Suppressor macrophage treated with lipopolysaccharide for 1 hour (primary cell): ENCODE measurements at places on chromosomes 2 and 18.

DNA sequence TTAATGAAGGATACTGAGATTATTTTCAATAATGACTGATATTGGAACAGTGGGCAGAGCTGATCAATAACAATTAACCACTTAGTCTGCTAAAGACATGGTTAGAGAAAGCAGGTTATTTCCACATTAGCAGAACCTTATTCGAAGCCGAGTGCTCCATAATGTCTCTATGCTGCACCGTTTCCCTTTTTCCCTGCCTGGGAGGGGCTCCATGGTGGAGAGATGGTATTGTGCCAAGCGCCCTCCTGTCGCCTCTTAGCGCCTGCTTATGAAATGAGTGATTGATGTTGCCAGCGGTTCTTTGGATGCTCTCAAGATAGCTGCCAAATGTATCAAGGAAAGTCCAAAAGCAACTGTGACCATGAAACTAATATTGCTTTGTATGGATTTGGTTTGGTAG is 34.6 kb upstream of the INSIG2 start:
- no peak for DNase-seq

GRCh38 chr2:241000831-241001321 is 2.5 kb downstream of the SNED1 start:
- DNase-seq, result no peak

DNA sequence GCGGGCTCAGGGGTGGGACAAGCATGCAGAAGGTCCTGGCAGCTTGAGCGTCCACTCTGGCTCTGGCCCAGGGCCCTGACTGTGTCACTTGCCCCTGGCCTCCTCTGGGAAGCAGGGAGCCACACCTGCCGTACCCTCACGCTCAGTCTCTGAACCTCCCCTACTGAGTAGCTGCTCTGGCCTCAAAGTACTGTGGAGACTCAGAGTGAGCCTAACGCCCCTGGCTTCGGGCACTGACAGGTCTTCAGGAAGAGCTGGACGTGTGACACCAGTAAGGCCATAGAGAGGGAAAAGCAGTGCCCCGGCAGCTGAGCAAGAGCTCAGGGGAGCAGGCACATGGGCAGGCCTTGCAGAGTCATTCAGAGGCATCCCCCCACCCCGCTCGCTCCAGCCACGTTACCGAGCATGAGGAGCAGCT is 73.3 kb downstream of the SFXN5 start:
- no peak for DNase-seq

DNA sequence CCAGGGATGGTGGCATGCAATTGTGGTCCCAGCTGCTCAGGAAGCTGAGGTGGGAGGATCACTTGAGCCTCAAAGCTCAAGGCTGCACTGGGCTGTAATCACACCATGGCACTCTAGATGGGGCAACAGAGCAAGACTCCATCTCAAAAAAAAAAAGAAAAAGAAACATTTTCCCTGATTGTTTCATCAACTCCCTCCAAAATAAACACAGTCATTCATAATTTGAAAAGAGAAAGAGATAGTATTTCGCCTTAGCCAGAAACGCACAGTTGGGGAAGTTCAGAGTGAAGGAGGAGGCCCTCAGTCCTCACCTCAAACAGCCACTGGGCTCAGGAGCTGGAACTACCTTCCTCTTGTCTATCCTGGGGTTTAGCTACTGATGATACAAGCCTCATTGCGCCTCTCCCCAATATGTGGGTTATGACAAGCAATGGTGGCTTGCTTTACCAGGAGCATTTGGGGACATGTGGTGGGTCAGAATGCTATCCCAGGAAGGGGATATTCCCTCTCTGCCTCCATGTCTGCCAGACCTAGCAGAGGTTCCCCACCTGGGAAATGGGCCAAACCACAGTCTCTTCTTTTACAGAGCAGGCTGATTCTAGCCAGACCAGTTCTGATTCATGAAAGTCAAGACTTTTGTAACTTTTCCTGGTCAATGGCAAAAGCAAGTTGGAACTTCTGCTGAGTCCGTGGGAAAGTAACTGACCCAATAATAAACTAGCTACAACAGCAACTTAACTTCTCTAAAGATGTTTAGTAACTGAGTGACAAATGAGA is 22.2 kb upstream of the TMEM87B start:
- DNase-seq, result peak; percentile 92

DNA sequence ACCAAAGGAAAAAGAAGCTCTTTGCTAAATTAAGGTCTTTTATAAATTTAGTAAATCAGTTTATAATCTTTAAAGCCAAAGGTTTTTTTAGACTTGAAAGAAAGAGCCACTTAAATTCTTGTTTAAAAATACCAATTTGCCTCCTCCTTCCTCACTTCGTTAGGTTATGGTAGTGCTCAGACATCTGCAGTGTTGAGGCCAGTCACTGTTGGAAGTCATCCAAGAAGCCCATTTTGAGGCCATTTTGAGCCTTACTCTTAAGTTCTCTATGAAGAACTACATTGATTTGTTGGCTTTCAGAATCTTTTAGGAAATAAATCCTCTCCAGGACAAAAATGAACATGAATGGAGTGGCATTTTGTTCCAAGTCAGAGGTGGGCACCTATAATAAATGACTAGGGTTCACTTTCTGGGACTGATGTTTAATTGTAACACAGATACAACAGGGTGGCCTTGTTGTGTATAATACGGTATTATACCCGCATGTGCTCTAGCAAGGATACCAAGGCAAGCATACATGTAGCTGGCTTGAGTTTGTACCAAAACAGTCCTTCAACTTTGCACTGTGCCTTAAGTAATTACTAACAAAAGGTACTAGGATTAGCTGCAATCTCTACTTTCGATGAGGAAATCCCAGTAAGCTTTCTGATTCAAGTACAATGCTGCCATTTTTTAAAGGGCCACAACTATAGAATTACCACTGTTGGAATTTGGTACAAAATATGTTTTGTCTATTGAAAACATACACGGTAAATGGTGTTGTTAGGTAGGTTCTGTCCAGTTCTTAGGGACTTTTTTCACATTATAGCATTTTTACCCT is 22.8 kb downstream of the SLC66A3 start:
- no peak for DNase-seq

GRCh38 chr2:124180635-124181034 is 155.5 kb downstream of the CNTNAP5 start:
- no peak for DNase-seq

DNA sequence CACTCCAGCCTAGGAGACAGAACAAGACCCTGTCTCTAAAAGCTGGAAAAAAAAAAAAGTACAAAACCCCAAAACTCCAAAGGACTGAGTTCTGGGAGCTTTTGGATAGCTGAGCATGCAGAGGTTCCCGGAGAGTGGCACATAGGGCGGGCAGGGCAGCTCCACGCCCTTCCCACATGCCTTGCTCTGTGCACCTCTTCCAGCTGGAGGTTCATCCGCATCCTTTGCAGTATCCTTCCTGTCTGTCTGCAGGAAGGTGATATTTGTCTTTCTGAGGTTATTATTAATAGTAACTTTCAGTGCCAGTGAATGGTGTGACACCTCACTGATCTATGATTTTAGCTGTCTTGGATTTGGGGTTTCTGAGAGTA is 70.2 kb downstream of the INPP4A start:
- DNase-seq, result no peak

GRCh38 chr2:135175177-135175576 is 123.1 kb downstream of the RAB3GAP1 start:
- DNase-seq, result no peak

DNA sequence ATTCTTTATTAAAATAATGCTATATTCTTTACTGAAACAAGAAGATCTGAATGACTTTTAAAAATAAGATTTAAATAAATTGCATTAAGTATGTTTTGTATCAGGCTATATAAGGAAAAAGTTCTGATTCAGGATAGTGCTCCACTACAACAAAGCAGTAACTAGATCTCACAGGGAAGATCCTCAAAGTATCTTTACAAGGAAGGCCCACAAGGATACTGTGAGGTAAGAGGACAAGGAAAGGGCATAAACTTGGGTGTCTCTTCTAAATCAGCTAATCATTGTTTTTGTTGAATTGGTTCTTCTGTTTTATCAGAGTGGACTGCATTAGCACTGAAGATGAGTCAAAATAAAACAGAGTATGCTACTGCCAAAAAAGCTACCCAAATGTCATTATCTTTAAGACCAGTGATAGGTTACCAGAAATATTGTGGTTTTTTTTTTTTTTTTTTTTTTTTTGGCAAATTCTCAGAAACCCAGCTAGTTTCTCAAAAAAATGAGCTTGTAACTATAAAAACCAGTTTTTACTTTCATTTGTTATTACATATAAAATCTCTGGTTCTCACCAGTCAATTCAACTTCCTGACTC is 160.9 kb downstream of the BAZ2B start:
- no peak for DNase-seq

- DNase-seq, result peak; percentile 26
Observed at GRCh38 chr2:138626148-138626547, 124.6 kb downstream of the SPOPL start.

DNA sequence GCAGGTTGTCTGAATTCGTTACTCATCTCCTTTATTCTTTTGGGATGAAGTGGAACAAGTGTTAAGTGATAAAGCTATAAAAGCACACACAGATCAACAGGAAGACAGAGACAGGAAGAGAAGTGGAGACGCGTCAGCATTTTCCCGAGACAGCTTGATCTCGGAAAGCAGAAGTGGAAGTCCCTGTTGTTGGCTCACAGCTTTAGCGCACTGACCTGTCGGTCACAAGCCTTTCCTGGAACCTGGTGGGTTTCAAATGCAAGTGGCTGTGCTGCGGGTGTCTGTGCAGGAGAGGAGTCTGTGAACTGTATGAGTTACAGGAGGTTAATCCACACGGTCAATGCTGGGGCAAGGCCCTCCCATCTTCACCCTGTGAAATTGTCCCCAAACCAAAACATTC is 116.6 kb upstream of the PELI1 start:
- peak; percentile 92 for DNase-seq

DNA sequence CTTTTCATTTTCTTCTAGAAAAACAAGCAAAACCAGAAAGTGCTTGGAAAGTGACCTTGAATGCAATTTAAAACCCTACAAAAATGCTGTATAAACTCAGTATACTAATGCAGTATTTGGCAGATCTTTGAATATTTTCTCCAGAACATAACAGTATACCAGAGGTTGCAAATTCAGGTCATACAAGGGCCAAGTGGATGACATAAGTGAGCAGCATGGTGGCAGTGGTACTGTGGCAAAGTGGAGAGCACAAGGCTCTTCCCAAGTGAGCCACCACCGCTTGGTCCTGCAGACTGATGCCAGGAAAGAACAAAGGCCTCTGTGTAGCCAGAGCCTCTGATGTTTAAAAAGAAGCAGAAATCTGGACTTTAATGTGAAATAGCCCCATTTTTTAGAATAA is 33.1 kb downstream of the METTL4 start:
- no peak for DNase-seq

- peak; percentile 24 for DNase-seq
Observed at GRCh38 chr2:168645696-168646338, 156.6 kb upstream of the NOSTRIN start.

GRCh38 chr2:67865917-67866316 is 196.9 kb downstream of the C1D start:
- no peak for DNase-seq

DNA sequence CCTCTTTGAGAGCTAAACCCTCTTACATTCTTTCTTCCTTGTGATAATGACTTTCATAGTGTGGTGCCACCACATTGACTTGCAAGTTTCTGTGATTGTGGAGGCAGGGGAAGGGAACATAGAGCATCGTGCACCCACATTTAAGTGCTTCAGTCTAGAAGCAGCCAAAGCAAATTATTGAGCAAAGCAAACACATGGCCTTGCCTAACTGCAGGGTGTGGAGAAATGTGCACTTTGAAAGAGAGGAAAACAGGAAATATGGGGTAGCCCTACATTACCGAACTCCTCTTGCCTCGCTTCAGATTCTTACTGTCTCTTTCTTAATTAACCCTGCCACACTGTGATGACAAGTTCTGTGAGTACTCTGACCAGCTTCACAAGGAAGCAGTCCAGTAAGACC is 814.6 kb downstream of the SLC4A3 start:
- no peak for DNase-seq

DNA sequence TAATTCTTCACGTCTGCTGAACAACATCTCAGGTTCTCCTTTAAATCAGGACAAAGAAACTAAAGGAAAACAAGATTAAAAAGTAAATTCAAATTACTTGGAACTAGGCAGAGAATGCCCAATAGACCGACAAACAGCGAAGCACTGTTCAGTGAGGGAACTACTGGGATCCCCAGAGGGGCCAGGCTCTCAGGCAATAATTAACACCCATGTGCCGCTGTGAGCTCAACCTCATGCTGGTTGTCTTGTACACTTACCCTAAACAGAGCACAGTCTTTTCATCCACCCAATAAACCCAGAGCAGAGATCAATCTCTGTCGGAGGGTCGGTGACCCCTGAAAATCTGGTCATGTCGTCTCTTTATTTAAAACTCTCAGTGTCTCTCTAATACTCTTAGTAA is 229.9 kb upstream of the CRIM1 start:
- no peak for DNase-seq

DNA sequence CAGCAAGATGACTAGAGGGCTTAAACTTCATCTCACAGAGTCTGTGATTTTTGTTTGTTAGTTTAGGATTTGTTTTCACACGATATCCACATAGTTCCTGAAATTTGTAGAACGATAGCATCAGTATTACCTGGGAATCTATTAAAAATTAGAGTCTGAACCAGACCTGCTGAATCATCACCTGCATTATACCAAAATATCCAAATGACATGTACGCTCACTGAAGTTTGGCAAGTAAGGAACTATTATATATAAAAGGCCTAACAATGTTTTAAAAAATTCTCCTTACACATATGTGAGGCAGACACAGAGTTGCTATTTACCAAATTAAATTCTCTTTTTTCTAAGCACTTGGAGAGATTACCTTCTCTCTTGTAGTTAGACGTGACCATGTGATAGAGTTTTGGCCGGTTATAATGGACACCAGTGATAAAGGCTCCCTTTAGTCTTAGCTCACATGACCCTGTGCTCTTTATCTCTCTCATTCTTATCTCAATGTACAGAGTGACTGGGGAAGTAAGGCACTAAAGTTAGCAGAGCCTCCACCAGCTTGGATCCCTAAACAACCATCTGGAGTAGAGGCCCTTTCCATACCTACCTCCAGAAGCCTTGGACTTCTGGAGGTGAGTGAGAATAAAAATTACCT is 363.1 kb downstream of the DSC3 start:
- no peak for DNase-seq

DNA sequence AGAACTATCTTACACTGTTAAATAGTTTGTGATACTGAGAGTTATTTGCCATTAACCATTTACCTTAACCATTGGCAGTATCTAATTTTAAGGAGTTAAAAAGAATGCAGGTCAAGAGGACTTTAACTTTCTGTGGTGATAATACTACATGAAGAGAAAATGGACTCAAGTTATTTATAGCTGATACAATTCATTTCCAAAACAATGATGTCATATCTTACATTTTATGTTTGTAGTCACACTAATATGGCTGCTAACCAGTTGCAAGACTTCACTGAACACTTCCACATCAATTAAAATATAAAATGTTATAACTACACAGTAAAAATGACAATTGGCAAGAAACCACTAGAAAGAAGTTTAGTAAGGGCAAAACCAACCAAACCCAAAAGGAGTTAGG is 77.7 kb downstream of the CDH2 start:
- DNase-seq, result no peak

GRCh38 chr18:49563130-49563540 is 1.3 kb downstream of the LIPG start:
- peak; percentile 13 for DNase-seq

- no peak for DNase-seq
Observed at GRCh38 chr2:101951296-101951695, 40.5 kb upstream of the IL1R2 start.
